Activated CD8-positive, alpha-beta memory T cell treated with anti-CD3 and anti-CD28 coated beads for 1 hour (primary cell): ENCODE measurements at places on chromosomes 1 and 21.

DNA sequence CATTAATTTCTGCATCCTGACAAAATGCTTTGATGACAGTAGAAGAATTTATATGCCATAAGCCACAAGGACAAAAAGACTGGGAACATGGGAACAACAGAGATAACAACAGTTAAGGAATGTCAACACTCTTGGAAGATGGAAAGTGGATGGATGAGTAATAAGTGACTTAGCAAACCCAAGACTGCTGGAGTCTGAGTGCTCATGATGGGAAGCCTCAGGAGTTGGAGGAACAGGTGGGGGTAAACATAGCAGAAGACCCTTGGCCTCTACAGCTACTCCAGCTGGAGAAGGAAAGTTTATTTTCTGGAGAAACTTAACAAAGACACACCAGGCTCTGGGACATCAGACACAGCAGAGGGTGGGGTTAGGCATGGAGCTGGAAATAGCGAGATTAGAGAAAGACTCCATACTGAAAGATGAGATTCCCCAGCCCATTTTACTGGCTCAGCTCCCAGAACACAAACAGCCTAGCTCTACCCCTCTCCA, 13.6 kb downstream of the G0S2 start:
- no peak for DNase-seq

DNA sequence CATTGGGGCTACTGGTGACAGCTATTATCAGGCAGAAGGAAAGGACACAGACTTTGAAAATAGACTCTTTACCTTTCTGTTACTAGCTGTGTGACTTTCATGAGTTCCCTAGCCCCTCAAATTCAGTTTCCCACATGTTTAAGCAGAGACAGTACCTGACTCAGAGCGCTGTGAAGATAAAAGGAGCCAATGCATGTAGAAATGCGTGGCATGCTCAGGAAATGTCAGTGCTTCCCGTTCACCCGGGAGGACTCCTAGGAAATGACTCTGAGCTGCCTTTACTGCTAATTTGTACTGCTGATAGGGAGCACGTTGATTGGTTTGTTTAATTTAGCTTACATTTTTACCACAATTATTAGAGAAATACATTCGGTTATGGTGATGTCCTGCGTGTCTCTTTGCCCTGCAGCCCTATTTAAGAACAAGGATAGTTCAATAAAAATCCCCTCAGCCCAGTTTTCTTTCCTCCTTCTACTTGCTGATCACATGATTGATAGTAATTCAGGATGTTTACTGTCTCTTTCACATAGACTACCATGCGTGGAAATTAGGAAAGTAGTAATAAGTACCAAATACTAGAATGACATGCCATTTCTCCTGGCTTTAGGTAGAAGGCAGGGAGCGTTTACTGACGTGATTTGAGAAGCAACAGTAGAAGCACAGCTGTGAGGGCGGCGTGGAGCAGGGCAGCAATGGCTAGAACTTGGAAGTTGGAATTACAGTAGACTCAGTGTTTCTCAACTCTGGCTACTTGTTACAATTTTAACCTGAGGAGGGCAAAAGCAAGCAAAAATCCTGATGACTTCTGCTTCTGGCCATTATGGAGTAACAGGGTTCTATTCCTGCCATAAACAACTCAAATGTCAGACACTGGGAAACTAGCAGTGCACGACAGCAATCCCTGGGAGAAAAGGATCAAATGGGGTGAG, 15.9 kb downstream of the PDIK1L start:
- DNase-seq = no peak

DNA sequence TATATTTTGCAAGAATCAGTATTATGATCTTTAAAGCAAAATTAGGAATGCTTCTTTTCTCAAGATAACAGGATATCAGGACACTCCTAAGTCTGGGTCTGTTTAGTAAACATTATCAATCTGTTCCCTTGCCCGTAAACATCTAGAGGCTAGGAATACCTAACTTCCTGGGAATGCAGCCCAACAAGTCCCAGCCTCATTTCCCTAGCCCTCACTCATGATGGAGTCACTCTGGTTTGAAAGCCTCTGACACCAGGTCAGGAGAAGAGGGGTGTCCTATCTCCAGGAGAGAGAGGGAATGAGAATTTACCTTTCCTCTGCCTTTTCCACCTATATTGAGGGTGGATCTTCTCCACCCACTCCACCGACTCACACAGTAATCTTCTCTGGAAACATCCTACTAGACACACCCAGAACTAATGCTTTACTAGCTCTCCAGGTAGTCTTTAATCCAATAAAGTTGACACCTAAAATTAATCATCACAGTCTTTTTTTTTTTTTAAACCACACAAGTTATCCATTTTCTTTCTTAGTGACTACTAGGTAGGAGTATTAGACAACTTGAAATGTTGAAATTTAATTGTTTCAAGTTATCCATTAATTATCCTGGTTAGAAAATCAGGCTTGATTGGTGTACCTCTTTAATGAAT, 659.3 kb downstream of the USP25 start:
- no peak for DNase-seq

GRCh38 chr1:208089761-208090370, 154.3 kb downstream of the PLXNA2 start:
- DNase-seq = no peak

DNA sequence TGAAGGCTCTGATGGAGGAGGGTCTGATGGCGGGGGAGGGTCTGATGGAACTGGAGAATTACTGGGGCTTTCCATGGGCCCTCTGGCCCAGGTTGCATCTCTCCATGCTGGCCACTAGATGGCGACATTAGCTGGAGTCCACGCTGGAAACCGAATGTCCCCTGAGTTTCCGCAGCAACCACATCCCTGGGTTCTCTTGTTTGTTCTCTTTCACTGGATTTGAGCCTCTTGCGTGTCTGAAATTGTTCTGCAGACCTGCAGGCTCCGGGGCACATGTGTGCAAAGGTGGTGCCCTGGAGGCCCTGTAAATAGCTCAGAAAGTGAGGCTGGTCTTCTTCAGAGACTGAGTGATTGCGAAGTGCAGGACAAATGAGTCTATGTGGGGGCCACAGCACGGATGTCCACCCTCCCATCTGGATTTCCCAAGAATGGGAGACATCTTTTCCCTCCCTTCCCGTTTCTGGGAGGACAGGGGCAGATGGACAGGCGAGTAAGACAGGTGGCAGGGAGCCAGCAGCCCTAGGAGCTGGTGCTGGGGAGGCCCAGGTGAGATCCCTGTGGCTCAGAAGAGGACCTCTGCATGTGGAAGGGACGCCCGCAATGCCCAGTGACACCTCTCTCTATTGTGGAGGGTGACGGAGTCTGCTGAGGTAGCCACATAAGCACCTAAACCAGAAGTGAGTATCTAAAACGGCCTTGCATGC, 73.2 kb upstream of the ABCG1 start:
- peak; percentile 38 for DNase-seq

- DNase-seq = no peak
Observed at GRCh38 chr1:153752571-153753195, 22.5 kb upstream of the SLC27A3 start.

- no peak for DNase-seq
Observed at GRCh38 chr1:169491845-169492281, 6.1 kb upstream of the SLC19A2 start.

GRCh38 chr1:17393230-17393629, 21.2 kb downstream of the PADI6 start:
- no peak for DNase-seq

DNA sequence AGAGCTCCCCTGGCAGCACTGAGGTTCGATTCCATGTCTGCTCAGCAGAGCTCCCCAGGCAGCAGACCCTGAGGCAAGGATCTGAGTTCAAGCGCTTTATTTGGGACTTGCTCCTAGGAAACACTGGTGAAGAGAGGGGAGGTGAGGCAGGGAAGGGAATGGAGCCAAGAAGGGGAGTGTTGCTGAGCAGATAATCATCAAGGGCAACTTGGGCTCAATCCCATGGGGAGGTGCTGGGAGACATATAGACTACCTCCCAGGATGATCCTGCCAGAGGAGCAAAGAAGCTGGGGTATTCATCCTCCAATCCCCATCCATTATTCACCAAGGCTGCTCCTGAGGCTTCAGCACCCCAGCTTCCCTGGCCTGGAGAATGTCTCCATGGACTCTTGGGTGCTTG, 47.0 kb downstream of the GRIK3 start:
- DNase-seq = no peak
